Ureter (tissue), 1 donor: ENCODE measurements at places on chromosomes 6 and 20. TPM values are rescaled to one million over a fixed set of nuclear protein-coding genes. Genes with fewer than 3 reads are reported as not detected.
A peak's percentile ranks its signal among the peaks of the same experiment; 100 is the strongest.

GRCh38 chr20:11850901-11851300 is 66.8 kb upstream of the BTBD3 start:
- no peak for DNase-seq

DNA sequence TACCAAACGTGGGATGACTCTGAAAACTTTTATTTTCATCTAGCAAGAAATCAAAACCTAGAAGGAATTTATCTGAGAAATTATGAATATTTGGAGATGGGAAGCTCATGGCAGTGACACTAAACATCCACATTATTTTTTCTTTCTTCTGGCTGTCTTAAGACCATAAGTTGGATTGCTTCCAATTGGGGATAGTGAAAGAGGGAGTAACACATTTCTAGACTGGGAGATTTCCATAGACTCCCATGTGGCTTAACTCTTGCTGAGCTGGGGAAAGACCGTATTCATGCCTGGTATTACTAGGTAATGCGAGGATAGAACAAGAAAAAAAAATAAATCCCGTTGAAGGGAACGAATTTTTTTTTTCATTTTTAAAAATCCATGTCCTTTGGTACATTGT is 120.0 kb downstream of the UTRN start:
- DNase-seq = no peak

DNA sequence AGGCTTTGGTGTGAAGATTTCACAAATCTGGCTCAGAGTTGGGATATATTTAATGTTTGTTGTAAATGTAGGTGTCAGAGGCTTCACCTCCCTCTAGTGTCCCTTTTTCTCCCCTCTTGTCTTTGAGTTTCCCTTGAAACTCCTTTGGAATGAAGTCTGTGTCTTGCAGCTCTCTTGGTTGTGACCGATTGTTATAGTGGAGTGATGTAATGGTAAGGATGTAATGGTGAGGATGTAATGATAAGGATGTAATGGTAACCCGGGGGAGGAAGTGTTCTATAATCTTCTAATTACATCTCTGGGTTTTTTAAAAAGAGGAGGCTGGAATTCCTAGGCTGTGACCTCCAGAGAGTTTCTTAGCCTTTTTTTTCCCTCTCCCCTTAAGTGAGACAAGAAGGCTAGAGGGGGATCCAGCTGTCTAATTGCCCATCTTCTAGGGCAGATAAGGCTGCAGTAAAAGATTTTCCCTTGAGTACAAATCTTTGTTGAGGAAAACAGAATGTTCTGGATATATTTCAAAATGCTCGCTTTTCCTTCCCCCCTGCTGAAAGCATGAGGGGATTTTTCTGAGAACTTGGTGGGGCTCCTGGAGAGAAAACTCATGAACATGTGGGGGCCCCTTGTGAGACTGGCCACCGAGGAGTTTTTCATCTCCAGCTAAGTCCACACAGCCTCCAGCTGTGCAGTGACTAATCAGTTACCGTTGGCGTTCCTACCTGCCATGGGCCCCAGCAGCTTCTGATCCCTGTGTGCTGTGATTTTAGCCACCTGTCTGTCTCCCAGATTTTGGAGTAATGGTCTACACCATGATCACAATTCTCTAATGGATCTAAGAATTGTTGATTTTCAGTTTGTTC is 156.7 kb upstream of the PMEPA1 start:
- DNase-seq = no peak

- DNase-seq = no peak
These were observed 140.3 kb downstream of the CEP57L1 start for GRCh38 chr6:109235481-109236038.

DNA sequence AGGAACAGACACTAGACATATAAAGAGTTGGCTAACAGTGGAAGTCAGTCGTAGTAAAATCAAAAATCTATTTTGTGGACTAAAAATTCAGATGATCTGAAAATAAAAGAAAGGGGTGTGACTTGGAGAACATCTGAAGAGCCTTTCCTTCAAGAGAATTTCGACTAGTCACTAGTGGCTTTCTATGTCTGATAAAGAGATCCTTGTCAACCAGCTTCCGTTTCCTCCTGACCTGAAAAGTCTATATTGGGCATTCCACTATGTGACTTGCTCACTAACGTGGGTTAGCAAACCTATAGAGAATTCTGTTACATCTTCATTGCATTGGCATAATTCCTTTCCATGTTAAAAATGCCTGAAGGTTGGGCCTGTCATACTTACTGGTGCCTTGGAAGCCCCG is 25.9 kb downstream of the TRAF3IP2 start:
- no peak for DNase-seq

DNA sequence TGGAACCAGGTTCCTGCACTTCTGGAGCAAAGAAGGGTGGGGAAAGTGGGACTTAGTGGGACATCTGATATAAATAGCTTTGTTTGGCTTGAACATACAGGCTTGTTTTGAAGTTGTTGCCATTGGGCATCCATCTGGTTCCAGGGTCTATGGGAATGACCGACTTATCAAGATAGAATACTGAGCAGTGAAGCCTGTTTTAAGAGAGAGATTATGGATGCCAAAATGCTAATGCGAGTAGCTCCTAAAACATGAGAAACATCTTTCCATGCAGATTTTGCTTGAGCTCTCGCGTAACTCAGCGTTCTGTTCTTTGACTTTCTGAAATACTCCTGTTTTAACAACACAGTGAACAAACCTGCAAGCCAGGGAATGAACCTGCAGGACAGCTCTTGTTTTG is 98.5 kb downstream of the ANKS1A start:
- no peak for DNase-seq

DNA sequence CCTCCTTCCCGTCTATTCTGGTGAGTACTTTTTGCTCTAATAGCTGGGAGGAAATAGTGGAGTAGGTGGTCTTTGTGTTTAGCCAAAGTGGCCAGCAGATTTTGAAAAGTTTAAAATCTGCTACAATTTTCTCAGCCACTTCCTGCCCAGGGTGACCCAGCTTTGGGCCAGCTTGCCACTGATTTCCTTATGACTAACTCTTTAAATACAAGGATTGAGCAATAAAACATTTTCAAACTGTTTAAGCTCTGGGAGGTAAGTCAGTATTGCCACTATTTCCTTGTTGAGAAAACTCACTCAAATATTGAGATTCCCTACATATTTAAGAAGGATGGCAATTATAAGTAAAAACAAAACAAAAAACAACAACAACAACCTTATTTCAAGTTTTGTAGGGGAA is 54.5 kb downstream of the TRMT11 start:
- DNase-seq = peak; percentile 63

- DNase-seq = no peak
These were observed 155.0 kb upstream of the SULF2 start for GRCh38 chr20:47940101-47940813.

DNA sequence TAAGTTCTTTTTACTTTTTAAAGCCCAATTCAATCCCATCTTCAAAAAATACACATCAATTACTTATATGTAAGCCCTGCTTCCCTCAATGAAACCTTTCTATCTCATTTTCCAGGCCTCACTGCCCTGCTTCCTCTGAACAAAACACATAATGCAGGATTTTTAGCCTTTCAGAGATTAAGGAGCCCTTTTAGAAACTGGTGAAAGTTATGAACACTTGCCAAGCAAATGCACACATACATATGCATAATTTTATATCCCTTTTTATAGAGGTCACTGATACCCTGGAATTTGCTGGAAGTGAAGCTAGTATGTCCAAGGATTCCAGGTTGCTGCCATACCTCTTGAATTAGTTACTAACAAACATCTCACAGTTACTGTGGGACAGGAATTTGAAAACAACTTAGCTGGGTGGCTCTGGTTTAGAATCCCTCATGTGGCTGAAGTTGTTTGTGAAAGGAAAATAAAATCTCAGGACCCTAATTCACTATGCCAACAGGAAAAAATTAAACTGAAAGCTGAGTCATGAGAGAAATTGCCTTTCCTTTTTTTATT is 75.8 kb downstream of the UBE3D start:
- no peak for DNase-seq

GRCh38 chr6:55679503-55679902 is 100.5 kb upstream of the HMGCLL1 start:
- no peak for DNase-seq

- DNase-seq = no peak
These were observed 292.9 kb upstream of the ZFP64 start for GRCh38 chr20:52484438-52484837.

The DEFB119 gene
- not detected for total RNA-seq

The ZC2HC1B gene
- not detected for total RNA-seq

The PGM3 gene
- total RNA-seq = 25.3 TPM

The RIPPLY2 gene
- total RNA-seq = 0.86 TPM

The ID4 gene
- 32.5 TPM for total RNA-seq
